ENCODE measurements at places on chromosomes 13 and 19.
A peak's percentile ranks its signal among the peaks of the same experiment; 100 is the strongest.

DNA sequence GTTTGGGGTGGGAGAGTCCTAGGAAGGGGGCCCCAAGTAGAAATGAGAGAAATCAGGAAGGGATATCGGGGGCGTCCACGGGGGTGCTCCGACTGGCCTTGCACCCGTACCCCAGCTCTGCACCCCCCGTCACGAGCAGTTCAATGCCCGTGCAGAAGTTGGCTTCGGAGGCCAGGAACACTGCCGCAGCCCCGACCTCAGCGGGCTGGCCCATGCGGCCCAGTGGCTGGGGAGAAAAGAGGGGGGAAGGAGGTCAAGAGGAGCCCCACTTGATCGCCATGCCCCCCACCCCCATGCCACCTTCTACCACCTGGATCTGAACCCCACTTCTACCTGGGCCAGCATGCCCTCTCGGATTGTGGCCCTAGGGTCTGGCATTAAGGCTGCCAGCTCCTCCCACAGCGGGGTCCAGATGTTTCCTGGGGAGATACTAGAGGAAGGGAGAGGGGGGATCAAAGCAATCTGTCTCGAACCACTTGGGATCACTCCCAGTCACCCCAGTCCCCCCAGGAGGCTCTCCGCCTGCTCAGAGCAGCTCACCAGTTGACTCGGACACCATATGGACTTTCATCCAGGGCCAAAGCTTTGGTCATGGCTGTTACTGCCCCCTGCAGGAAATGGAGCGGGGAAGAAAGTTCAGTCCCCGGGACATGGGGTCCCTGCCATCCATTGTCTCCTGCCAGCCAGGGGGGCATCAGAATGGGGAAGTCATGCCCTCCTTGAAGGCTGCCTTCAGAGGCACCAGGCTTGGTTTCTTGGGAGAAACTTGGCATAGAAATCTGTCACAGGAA, 2.5 kb upstream of the BCAT2 start:
- no peak for DNase-seq
- peaks cover 2% of the 10 kb centered on the region for H3K27me3 ChIP-seq
- no peak overlapping the region for H3K4me3 ChIP-seq
- H3K27ac ChIP-seq = no peak overlapping the region
- H3K36me3 ChIP-seq = no peaks in the 10 kb centered on the region

- no peak for DNase-seq
- H3K36me3 ChIP-seq = no peaks in the 10 kb centered on the region
- H3K27ac ChIP-seq = no peak overlapping the region
- no peaks in the 10 kb centered on the region for H3K4me1 ChIP-seq
Observed at GRCh38 chr13:90872491-90873025, 474.9 kb upstream of the MIR17HG start.

DNA sequence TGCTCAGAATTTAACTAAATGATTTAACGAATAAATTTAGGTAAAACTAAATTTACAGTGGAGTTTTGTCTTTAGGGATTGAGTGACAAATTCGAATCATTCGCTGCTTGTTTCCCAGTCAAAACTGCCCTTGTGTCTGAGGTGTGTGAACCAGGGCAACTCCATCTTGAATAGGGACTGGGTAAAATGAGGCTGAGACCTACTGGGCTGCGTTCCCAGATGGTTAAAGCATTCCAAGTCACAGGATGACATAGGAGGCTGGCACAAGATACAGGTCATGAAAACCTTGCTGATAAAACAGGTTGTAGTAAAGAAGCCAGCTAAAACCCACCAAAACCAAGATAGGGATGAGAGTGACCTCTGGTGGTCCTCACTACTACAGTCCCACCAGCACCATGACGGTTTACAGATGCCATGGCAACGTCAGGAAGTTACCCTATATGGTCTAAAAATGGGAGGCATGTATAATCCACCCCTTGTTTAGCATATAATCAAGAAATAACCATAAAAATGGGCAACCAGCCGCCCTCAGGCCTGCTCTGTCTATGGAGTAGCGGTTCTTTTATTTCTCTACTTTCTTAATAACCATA, 10.2 kb upstream of the ANKRD10 start:
- no peak for DNase-seq
- no peak overlapping the region for H3K4me3 ChIP-seq

GRCh38 chr19:53045536-53045935, 996 bp downstream of the ERVV-2 start:
- peaks cover 1% of the 10 kb centered on the region for H3K36me3 ChIP-seq

- no peaks in the 10 kb centered on the region for H3K4me1 ChIP-seq
- no peak for DNase-seq
- no peaks in the 10 kb centered on the region for H3K36me3 ChIP-seq
- no peak overlapping the region for H3K4me3 ChIP-seq
- no peaks in the 10 kb centered on the region for H3K27me3 ChIP-seq
Observed at GRCh38 chr13:94204946-94205345, 274.5 kb downstream of the DCT start.

DNA sequence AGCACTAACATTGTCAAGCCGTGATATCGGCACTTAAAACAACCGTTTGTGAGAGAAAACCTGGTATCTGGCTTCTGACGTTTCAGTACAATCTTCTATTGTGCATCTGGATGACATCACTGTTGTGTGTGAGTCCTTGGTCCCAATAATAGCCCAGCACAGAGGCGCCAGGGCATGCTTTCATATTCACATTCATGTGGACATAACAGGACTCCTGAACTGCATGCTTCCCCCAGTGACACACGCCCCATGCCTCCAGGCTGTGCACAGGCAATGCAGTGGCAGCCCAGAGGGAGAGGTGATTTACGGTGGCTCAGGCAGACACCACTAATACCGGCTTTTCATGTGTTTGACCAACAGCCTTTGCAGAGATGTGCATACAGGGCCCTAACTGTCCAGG, 58.1 kb downstream of the MRPL57 start:
- no peak overlapping the region for H3K4me3 ChIP-seq
- H3K27ac ChIP-seq = no peak overlapping the region
- H3K27me3 ChIP-seq = no peaks in the 10 kb centered on the region
- peaks cover 15% of the 10 kb centered on the region for H3K4me1 ChIP-seq
- no peak for DNase-seq

- no peaks in the 10 kb centered on the region for H3K27me3 ChIP-seq
- no peak for DNase-seq
- no peaks in the 10 kb centered on the region for H3K4me1 ChIP-seq
- H3K27ac ChIP-seq = no peak overlapping the region
Observed at GRCh38 chr13:62357887-62358645, 942.4 kb upstream of the PCDH20 start.

DNA sequence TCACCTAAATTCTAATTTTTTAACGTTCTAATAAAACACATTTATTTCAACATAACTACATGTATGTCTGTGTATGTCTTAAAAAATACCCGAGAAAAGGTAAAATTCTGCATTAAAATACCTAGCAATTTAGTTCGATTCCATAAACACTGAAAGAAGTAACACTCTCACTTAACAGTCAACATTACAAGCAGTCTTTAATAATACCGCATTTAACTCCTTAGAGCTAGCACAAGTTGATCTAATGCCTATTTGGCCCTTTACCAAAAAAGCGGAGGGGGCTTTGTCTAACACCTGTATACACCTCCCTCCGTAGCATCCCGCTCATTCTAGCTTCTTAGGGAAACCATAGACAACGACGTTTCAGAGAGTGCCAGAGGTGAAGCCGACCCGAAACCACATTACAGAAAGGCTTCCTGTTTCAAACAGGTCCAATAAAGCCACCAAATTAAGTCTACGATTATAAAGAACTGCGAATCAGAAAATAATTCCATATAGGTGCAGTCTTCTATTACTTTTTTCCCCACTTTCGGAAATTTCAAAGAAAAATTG, 1.2 kb downstream of the SPART start:
- H3K27ac ChIP-seq = peak overlapping the region; percentile 94
- H3K4me3 ChIP-seq = peak overlapping the region; percentile 87
- no peak for DNase-seq
- peaks cover 4% of the 10 kb centered on the region for H3K36me3 ChIP-seq
- H3K4me1 ChIP-seq = peaks cover 25% of the 10 kb centered on the region
- H3K27me3 ChIP-seq = peaks cover 6% of the 10 kb centered on the region

- no peaks in the 10 kb centered on the region for H3K36me3 ChIP-seq
- H3K4me3 ChIP-seq = no peak overlapping the region
Observed at GRCh38 chr13:73341748-73342147, 282.9 kb downstream of the KLF5 start.

DNA sequence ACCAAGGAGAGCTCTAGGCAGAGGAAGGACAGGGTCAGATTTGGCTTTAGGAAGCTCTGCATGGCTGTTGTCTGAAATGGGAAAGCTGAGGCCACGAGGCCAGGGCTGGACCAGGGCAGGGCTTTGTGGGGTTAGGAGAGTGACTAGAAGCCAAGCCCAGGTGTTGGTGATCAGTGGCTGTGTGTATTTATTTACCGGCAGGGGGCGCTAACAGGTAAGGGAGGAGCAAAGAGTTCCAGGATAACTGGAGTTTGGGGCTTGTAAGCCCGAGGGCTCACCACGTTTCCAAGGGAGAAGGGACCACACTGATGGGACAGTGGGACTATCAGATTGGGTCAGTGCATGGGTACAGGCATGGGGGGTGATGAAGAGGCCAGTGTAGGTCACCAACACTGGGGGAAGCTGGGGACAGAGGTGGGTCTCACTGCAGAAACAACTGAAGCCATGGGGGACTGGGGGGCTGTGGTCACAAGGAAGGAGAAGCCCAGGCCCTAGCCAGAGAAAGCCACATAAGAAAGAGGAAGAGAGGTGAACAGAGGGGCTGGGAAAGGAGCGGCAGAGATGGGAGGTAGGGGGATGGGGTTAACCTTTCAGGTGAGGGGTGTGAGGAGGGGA, 3.9 kb downstream of the TMEM147 start:
- H3K36me3 ChIP-seq = no peaks in the 10 kb centered on the region
- H3K4me1 ChIP-seq = peaks cover 15% of the 10 kb centered on the region
- no peak overlapping the region for H3K4me3 ChIP-seq
- H3K27ac ChIP-seq = peak overlapping the region; percentile 54
- DNase-seq = peak; percentile 39
- no peaks in the 10 kb centered on the region for H3K27me3 ChIP-seq

DNA sequence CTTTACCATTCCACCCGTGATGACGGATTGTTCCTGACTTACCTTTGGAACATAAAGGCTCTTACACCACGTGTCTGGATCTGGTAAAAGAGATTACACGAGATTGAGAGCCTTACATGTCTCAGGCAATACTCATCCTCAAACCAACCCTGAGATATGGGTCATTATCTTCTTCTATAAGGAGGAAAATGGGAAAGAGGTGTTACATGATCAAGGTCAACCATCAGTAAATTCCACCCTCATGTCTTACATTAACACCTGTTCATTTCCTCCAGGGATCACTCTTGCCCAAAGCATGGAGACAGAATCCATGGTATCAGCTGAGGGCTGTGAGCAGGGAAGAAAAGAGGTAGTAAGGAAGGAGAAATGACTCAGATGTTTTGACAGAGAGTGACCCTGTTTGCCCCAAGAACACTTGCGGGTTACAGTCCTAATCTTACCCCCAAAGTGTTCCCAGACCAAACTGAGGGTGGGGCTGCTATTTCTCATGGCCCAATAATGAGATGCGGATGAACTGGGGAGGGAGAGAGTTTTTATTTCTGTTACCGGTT, 19.6 kb downstream of the LILRB4 start:
- H3K27me3 ChIP-seq = no peaks in the 10 kb centered on the region
- H3K4me1 ChIP-seq = no peaks in the 10 kb centered on the region
- no peak overlapping the region for H3K4me3 ChIP-seq

- no peaks in the 10 kb centered on the region for H3K36me3 ChIP-seq
- DNase-seq = no peak
- H3K4me1 ChIP-seq = no peaks in the 10 kb centered on the region
Observed at GRCh38 chr13:108781312-108781711, 151.9 kb downstream of the MYO16 start.

DNA sequence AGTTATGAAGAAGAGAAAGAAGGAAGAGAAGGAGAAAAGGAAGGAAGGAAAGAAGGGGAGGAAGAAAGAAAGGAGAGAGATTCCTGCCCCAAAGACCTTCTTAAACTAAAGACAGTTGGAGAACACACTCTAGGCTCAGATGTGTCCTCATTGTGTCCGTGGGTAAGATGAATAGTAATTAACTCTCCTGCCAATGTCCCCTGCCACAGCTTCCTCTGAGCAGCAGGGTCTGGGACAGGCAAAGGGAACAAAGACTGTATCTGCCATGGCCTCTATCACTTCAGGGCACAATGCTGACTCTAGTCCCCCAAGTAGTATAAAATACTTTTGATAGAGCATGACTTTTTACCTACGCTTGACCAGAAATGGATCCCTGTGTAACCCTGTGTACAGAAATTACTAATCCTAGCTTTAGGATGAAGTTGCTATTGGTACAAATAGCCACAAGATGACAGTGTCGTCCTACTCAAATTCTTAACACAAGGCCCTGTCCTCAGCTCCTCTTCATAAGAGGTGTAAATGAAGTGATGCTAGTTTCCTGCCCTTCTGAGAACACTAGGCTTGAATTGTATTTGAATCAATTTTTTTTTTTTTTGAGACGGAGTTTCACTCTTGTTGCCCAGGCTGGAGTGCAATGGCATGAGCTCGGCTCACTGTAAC, 186.2 kb upstream of the GPR12 start:
- no peaks in the 10 kb centered on the region for H3K4me1 ChIP-seq
- no peak overlapping the region for H3K27ac ChIP-seq
- no peak overlapping the region for H3K4me3 ChIP-seq
- no peaks in the 10 kb centered on the region for H3K36me3 ChIP-seq
- H3K27me3 ChIP-seq = peaks cover 9% of the 10 kb centered on the region

- H3K27me3 ChIP-seq = no peaks in the 10 kb centered on the region
- no peak overlapping the region for H3K27ac ChIP-seq
- DNase-seq = no peak
- no peak overlapping the region for H3K4me3 ChIP-seq
- H3K36me3 ChIP-seq = no peaks in the 10 kb centered on the region
Observed at GRCh38 chr13:107025991-107026390, 458.1 kb upstream of the ARGLU1 start.
